ENCODE measurements at places on chromosomes 7 and 10.

- DNase-seq, result no peak
Observed at GRCh38 chr7:39709768-39710311, 86.5 kb downstream of the RALA start.

GRCh38 chr7:15669443-15670090 lies 16.9 kb downstream of the MEOX2 start:
- DNase-seq, result no peak

- no peak for DNase-seq
Observed at GRCh38 chr7:21526007-21526406, 16.8 kb upstream of the DNAH11 start.

- no peak for DNase-seq
Observed at GRCh38 chr10:61964949-61965702, 63.6 kb downstream of the ARID5B start.

DNA sequence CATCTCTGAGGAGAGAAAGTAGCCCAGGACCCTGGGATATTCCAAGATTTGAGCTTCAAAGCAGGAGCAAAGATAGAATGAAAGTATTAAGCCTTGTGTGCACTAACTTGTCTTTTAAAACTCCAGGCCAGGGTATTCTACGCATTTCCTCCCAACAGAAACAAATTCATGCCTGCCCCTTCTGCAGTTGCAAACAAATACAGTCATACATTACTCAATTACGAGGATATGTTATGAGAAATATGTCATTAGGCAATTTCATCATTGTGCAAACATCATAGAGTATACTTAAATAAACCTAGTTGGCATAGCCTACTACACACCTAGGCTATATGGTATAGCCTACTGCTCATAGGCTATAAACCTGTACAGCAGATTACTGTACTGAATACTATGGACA lies 154.5 kb upstream of the KIAA1217 start:
- no peak for DNase-seq

DNA sequence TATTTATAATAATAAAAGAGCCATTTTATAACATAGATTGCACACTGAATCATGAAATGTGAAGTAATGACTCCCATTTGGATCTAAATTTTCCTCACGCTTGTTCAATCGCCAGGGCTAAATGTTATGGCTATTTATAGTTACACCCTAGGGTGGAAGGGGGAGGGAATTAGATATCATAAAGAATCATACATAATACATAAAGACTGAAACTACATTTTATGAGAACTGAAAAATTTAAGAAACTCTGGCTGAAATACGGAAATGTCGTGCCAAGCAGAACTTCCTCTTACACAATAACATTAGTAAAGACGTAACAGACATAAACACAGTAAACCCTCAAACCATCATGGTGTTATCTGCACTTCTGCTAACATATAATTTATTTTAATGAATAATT lies 327.5 kb upstream of the PHF14 start:
- no peak for DNase-seq

DNA sequence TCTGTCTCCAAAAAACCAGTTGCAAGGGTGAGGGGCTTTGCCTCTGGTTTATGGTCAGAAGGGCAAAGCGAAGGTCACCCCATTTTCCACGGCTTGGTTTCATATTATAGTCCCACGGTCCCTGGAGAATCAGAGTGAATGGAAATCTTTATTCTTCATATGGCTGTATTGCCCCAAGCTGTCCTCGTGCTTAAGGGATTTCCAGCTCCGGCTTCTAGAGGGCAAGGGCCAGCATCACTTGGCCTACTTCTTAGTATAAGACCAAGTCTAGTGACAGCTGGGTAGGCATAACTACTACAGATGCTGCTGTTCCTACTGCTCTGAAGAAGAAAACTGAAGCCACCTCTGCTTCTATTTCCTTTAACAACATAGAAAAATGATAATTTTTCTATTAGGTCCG lies 63.2 kb downstream of the PARP12 start:
- no peak for DNase-seq

DNA sequence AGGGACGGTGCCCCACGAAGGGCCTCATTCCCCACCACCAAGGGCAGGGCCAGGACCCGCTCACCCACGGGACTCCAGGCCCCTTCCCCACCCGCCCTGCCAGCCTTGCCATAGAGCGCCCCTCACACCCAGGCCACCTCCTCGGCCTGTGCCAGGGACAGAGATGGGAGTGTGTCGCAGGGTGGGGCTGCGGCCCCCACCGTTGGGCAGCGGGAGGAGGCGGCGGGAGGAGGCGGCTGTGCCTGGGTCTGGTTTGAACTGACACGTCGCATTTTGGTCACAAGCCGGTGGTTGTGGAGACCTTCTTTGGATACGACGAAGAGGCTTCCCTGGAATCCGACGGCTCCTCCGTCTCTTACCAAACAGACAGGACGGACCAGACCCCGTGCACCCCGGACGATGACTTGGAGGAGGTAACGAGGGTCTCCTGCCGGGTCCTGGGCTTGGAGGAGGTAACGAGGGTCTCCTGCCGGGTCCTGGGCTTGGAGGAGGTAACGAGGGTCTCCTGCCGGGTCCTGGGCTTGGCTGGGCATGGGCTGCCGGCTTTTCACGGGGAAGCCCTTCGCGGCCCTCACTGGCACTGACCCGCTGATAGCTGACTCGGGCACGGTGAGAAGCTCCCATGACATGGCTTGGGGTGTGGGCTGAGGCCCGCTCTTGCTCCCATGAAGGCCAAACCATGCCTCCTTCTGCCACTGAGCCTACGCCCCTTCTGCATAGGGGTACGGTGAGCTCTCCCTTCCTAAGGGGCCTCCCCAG lies 46.4 kb upstream of the DPYSL4 start:
- DNase-seq, result no peak

GRCh38 chr10:103763374-103764202 lies 91.8 kb downstream of the SH3PXD2A start:
- no peak for DNase-seq

GRCh38 chr7:3272691-3273141 lies 28.3 kb upstream of the SDK1 start:
- DNase-seq, result no peak

- no peak for DNase-seq
Observed at GRCh38 chr10:63588436-63589167, 67.4 kb downstream of the REEP3 start.

- DNase-seq, result no peak
Observed at GRCh38 chr7:134692344-134692705, 45.7 kb downstream of the BPGM start.

- DNase-seq, result no peak
Observed at GRCh38 chr7:55019691-55020465, 1.1 kb downstream of the EGFR start.

DNA sequence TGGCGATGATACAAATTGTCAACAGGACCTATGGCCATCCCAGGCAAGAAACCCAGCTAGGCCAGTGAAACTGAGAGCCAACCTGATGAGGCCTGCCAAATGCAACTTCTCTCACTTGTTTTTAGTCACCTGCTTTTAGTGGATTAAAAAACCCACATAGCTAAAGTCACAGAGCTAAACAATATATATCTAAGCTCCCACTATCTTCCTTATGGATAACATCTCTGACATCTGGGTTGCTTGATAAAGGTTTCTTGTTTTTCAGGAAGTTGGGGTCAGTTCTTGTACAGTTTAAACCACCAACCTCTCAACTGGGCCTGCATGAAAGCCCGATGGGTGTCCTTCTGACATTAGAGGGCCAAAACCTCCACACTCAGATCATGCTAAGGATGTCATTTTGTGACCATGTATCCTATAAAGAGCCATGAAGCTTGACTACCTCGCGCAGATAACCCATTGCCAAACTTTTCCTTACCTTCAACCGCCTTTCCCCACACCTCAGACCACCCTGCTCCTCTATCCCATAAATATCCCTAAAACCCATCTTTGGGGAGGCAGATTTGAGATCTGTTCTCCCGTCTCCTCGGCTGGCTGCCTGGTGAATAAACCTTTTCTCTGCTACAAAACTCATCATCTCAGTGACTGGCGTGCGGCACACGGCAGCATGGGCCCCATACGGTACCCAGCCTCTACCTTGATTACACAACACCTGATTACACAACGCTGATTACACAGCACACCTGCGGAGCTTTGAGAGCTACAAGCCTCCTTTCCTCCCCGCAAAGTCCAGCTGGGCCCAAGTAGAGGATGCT lies 797 bp upstream of the STMP1 start:
- DNase-seq, result peak; percentile 74

DNA sequence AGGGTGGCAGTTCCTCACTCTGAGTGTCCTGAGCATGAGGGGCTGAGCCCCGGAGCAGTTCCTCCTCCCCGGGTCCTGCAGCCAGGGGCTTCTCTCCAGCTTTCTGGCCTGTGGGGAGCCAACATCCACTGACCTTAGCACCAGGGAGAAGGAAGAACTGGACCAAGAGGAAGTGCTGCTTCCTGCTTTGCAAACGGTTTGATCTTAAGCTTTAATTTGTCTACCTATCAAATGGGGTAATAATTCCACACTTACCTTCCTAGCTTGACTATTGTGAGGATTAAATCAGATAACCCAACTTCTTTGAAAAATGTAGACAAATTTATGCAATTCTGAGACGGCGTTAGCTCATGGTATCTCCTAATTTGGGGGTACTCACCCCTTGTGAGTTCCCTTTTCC lies 2.0 kb downstream of the NOBOX start:
- no peak for DNase-seq

DNA sequence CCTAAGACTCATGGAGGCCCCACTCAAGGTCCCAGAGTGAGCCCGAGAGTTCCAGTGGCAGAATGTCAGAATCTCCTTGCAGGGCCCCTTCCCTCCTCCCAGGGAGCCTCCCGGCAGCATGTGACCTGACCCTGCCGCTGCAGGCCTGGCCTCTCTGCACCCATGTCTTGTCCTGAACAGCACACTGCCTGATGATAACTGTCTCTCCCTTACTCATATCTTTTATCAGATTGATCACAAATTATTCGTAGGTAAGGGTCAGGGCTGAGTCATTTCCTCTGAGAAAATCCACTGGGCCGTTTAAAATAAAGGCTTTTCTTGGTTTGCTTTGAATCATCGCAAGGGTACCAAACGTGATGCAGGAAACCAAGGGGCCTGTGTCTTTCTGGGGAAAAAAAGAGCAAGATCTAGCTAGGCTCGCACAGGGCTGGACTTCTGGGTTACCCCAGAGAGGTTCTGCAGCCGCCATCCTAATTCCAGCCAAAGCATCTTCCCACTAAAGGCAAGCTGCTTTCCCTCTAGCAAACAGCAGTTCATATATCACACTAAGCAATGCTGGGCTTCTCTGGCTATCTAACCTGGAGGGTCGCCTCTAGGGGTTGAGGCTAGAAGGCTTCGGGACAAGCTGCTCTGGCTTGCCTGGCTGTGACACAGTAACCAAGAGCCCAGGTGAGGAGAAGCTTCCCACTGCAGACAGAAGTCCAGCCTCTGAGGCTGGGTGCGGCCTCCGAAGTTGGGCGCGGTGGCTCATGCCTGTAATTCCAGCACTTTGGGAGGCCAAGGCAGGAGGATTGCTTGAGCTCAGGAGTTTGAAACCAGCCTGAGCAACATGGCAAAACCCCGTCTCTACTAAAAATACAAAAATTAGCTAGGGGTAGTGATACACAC lies 104.9 kb downstream of the SPDYE5 start:
- DNase-seq, result no peak

- DNase-seq, result no peak
Observed at GRCh38 chr7:68800316-68800715, 798.0 kb upstream of the AUTS2 start.

DNA sequence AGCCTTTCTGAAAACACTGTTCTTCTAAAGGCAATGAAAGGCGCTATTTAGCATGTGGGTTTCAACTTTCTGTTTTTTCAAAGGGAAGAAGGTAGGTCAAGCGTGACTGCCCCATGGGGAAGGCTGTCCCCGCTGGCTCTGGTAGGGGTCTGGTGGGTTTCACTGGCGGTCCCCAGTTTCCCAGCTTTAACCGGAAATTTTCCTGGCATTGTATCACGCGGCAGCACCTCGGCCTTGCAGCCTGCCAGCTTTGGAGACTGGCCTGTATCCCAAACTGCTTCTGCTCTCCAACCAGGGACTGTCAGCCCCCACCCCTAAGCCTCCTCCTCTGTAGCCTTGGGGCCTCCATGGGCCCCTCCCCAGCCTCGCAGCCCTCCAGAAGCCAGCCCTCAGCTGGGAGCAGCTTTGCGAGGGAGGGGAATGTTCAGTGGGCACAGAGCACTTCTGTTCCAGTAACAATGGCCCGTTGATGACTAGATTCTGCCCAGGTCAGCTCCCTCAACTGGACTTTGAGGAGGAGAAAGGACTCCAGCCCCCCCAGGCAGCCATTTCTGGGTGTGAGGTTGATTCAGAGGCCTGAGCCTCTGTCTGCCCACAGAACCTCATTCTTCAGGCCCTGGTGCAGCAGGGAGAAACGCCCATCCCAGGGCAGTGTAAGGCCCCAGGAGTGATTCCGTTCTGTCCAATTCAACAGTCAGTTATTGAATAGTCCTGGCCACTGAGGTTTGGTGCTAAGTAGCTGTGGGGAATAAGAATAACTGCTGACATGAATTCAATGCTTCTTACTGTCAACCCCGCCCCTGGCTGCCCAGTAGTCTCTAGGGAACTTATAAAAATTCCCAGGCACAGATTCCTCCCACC lies 17.1 kb downstream of the CHST3 start:
- DNase-seq, result no peak

GRCh38 chr7:51451751-51452476 lies 135.3 kb upstream of the COBL start:
- DNase-seq, result no peak

GRCh38 chr10:99832439-99832838 lies 50.0 kb downstream of the ABCC2 start:
- no peak for DNase-seq

GRCh38 chr10:44995581-44995913 lies 5.2 kb upstream of the ZNF22 start:
- DNase-seq, result no peak

DNA sequence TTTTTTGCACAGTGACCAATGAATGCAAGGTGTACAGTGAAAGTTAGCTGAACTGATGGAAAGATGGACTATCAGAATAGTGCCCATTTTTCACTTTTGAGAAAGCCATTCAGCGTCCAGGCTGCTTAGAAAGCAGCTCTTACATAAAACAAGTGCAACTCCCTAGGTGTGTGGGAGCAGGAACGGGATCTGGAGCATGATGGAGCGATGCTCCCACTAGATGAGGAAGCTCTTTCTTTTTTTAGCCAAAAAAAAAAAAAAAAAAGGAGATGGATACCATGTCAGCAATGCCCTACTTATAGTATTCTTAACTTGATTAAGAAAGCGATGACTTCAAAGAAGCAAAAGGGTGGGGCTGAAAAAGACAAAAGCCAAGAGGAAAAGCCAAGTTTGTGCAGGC lies 925.5 kb downstream of the GATA3 start:
- DNase-seq, result no peak

- no peak for DNase-seq
Observed at GRCh38 chr7:104886651-104887050, 127.4 kb upstream of the KMT2E start.

DNA sequence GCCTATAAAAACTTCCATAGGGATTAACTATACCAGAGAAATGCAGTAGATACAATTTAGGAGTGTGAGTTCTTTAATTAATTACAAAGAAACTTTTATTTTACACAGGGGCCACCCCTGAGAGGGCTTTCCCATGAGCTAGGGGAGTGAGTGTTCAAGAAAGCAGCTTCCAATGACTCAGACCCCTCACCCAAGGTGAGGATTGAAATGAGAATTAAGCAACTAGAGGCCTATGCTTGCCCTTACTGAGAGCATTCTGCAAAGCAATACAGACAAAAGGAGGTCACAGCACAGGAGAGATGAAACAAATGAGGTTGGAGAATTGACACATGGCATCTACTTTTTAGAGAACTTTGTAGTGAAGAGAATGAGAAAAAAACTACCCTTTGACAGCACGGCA lies 301.8 kb downstream of the WDR11 start:
- DNase-seq, result no peak

- no peak for DNase-seq
Observed at GRCh38 chr10:114720685-114721278, 62.7 kb upstream of the ABLIM1 start.

- no peak for DNase-seq
Observed at GRCh38 chr10:98538472-98538871, 91.7 kb upstream of the HPS1 start.

GRCh38 chr10:103816431-103816830 lies 38.9 kb downstream of the SH3PXD2A start:
- DNase-seq, result no peak

All from NCI-H748 treated with DMSO at 0.1 percent for 48 hours (cell line).